AG09319 (cell line): ENCODE measurements at places on chromosomes 4 and X.

GRCh38 chr4:41400296-41400695, 137.7 kb upstream of the LIMCH1 start:
- no peak for DNase-seq

- no peak for DNase-seq
These were observed 11.5 kb downstream of the FGB start for GRCh38 chr4:154574311-154574710.

GRCh38 chr4:97866821-97867556, 276.3 kb downstream of the STPG2 start:
- no peak for DNase-seq

- DNase-seq = no peak
These were observed 59.9 kb downstream of the CHIC2 start for GRCh38 chr4:54004463-54004862.

GRCh38 chr4:86506591-86506990, 87.5 kb upstream of the PTPN13 start:
- DNase-seq = no peak

DNA sequence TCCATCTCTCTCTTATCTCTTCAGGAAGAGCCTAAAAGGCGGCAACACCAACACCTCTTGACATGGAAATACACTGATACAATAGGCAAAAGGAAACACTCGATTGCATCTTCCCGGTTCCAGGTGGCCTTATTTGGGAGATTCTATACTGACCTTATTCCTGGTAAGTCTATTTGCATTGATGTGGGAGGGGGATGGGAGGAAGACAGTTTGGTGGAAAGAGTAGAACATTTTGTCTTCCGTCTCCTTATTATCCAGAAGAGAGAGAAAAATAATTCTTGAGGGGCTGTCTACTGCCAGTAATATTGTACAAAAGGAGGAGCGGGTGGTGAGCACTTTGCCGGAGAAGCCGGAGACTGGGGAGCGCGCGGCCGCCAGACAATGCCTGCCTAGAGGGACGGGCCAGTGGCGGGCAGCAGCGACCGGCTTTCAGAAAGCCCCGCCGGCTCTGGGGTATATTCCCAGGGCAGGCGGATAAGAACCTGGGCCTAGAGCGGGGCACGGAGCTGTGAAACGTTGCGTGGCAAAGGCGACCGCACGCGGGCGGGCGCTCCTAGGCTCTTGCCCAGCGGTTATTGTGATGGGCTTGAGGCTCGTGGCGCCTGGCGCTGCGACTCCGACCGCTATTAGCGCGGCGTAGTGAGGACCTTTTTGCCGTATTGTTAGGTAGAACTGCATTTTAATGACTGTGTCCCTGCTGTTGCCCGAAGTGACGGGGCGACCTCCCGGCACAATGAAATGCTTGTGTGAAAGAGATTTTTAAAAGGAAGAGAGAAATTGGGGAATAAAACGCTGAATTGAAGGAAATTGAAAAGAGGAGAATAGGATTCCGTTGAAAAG, 518 bp downstream of the PRDM8 start:
- DNase-seq = no peak

- DNase-seq = no peak
These were observed 30.3 kb upstream of the IL13RA2 start for GRCh38 chrX:115047715-115048114.

- DNase-seq = no peak
These were observed 125.3 kb upstream of the CLNK start for GRCh38 chr4:10809905-10810304.

- no peak for DNase-seq
These were observed 3.3 kb upstream of the DUSP9 start for GRCh38 chrX:153643431-153644351.

- DNase-seq = no peak
These were observed 4.2 kb upstream of the TAB3 start for GRCh38 chrX:30893206-30893605.

GRCh38 chr4:157048248-157048647, 27.7 kb upstream of the GLRB start:
- DNase-seq = peak; percentile 73

DNA sequence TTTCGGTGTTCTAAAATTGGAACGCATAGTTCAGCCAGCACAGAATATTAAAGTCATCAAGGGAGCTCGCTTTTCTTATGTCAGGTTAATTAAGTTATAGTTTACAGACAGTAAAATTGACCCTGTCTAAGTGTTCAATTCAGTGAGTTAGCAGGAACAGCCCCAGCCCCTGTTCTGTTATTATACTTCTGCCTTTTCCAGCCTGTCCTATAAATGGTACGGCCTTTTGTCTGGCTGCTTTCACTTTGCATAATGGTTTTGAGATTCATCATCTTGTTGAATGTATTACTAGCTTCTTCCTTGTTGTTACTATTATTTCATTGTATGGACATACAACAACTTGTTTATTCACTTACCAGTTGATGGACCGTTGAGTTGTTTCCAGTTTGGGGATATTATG, 9.5 kb downstream of the CXCL13 start:
- no peak for DNase-seq

DNA sequence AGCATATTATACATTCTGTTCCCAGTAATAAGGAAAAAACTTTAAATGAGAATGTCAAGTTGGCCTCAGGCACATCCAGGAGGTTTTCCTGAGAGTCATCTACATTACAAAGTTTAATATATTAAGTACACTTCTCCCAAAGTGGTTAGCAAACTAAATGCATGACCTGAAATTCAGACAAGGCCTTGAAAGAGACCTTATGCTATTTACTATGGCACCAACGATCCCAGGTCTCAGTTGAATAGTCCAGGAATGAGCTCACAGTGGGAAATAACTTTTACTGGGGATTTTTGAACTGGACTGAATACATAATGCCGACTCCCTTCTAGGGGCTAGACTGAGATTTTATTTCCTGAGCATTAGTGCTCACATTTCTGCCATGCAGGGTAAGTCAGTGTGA, 1577.5 kb upstream of the PCDH7 start:
- no peak for DNase-seq

- peak; percentile 38 for DNase-seq
These were observed 201.0 kb upstream of the ARSJ start for GRCh38 chr4:114180481-114180880.

DNA sequence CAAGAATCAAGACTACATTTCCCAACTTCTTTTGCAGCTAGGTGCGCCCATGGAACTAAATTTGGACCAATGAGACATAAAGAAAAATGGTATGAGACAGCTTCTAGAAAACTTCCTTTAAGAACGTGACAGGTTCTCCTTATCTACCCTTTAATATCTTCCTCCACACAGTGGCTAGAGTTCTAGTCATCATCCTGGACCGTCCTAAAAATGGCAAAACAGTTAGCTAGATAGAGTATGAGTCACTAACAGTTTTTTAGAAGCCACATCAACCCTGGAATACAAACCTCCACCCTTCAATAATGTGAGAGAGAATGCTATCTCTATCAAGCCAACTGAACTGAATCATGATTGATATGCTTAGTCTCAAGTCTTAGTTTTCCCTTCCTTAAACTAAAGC, 267.9 kb upstream of the SLC7A11 start:
- DNase-seq = no peak

- DNase-seq = no peak
These were observed 2.5 kb upstream of the SLC2A9 start for GRCh38 chr4:10023806-10024205.

- no peak for DNase-seq
These were observed 28.5 kb upstream of the CD99 start for GRCh38 chrX:2662586-2662985.

GRCh38 chr4:1175635-1176229, 3.3 kb upstream of the SPON2 start:
- no peak for DNase-seq

- no peak for DNase-seq
These were observed 56.5 kb downstream of the ARAP2 start for GRCh38 chr4:36187723-36188333.

DNA sequence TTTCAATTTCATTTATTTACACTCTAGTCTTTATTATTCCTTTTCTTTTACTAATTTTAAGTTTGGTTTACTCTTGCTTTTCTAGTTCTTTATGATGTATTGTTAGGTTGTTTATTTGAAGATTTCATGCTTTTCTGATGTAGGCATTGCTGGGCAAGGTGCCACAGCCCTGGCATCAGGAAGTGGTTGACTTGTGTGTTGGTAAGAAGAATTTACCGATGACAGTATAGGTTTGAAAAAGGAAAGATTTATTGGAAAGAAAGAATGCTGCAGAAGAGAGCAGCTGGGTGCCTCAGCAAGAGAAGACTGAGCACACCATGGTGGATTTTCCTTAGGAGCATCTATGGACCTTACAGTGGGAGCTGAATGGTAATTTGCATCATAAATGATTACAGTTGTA, 153.2 kb downstream of the KLF8 start:
- DNase-seq = no peak

DNA sequence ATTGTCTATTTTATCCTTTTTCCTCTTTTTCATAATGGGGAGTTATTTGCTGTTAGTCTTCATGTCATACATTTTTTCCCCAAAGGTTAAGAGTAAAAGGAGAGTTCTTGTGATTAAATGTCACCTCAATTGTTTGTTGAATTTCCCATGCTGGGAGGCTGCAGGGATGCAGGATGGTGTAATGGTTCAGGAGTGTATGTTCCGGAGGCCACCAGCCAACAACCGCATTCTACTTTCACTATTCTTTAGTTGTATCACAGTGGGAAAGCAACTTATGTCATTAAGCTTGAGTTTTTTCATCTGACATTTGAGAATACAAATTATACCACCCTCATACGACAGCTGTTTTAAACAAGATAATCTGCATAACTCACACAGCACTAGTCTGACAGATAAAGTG, 15.4 kb downstream of the AFP start:
- DNase-seq = no peak

GRCh38 chr4:147975325-147975724, 243.4 kb downstream of the ARHGAP10 start:
- DNase-seq = peak; percentile 35
